ENCODE measurements at places on chromosomes 12 and 14.

DNA sequence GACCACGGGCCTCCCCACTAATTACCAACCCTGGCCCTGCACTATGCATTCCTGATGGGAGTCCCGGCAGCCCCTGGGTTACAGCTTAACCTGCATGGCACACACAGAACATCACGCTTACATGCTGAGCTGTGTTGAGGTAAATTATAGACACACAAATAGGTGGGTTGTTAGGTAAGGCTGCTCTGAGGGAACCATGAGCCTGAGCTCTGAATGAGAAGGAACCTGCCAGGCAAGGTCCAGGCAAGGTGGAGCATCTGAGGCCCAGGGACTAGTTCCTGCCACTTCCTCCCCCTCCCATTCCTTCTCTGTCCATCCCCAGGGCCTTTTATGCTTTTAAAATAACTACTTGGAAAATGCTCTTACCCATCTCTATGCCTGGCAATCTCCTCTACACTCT, 82.7 kb upstream of the ESRRB start:
- no peak for DNase-seq

DNA sequence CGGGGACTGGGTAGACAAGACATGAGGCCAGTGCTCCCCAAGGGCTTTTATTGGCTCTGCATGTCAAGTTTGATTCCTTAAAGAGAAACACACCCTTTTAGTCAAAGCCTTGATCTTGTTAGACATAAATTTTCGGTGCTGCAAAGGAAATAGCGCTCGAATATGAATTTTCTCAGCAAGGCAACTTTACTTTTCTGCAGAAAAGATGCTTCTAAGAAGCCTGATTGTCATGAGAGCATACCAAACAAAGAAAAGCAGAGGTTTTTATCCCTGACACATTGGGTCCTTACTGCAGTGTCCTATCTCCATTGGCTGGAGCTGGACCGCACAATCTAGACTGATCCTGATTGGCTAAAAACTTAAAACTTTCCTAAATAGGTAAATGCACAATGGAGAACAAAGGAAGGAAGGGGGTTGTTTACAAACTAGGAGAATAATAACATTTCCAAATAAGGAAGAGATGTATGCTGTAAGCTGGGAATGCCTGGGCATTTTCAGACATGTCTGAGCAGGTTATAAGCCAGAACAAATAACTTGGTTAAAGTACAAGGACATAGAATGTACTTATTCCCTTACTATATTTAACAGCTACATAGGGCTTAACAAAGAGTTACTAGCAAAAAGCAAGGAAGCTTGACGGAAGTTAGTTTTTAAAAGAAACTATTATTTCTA, 17.2 kb downstream of the TXNRD1 start:
- DNase-seq: no peak

DNA sequence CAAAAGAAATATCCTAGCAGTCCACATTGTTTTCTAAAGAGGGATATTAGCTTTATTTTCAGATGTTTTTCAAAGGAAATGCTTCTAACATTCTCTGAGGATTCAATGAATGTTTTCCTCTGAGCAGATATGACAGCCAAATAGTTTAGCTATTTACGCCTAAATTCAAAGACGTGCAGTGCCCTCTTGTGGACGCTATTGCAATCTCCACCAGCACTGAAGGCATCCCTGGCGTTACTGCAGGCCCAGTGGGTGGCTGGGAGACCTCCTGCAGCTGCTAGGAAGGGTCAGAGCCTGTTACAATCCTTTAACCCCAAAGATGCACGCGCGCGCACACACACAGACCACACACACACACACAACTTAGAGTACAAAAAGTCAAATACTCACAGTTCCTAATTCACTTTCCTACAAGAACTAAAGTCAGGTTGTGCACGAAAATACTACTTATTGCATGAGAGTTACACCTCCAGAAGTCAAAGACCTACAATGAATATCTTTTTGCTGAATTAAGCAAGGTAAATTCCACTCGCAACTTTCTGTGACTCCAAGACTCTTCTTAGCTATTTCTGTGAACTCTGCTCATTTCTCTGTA, 589.3 kb upstream of the TMEM132C start:
- peak; percentile 72 for DNase-seq

DNA sequence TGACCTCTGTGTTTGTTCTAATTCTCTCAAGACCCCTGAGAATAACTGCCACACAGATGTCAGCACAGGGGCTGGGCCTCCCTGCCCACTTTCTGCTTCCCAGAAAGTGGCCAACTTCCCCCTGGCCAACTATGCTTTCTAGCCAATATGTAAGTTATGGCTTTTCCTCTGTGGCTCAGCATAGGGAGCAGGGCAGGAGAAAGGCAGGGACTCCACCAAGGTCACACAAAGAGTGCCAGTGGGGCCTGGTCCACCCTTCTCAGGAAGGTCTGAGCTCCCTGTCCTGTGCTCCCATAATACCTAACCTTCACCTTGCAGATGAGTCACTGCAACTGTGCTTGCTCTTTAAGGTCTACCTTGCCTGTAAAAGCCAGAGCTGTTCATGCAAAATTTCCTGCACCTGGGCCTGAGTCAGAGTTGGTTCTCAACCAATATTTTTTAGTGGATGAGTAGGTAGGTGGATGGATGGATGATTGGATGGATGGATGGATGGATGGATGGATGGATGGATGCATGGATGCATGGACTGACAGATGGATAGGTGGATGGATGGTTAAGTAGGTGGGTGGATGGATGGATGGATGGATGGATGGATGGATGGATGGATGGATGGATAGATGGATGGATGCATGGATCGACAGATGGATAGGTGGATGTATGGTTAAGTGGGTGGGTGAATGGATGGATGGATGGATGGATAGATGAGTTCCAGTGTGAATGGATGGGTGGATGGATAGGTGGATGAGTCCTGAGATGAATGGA, 64.2 kb downstream of the DIO3 start:
- DNase-seq: no peak

- no peak for DNase-seq
Observed at GRCh38 chr12:6777386-6777785, 5.1 kb downstream of the LAG3 start.

DNA sequence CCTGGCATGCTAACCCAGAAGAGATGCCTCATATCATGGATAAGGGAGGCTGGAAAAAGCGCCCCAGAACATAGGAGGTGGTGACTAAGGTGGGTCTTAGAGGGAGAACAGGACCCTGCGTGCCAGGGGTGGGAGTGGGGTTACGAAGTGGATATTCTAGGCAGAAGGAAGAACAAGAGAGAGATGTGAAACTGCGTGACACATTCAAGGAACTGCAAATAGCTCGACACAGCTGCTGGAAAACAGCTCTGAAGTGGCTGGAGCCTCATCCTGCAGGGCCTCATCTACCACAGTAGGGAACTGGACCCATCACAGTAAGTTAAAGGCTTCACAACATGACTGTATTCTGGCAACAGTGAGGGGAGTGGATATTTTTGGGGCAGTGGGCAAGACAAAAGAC, 61.1 kb downstream of the RNF34 start:
- DNase-seq: no peak

DNA sequence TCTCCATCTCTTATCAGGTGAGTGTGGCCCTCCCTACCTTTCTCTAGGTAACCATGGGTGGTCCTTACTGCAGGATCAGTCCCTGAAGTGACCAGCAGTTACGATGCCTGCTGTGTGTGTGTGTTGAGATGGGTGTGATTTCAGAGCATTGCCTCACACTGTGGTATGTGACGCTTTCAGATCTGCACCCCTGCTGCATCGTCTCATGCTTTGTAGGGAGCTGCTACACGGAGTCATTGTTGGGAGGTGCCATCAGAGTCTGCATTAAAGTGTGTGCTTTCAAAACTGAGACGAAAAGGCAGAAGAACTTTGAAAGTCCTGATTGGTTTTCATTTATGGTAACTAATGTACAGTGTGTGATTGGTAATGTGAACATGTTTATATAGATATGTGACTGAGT, 150.5 kb downstream of the PELI2 start:
- DNase-seq: peak; percentile 41

DNA sequence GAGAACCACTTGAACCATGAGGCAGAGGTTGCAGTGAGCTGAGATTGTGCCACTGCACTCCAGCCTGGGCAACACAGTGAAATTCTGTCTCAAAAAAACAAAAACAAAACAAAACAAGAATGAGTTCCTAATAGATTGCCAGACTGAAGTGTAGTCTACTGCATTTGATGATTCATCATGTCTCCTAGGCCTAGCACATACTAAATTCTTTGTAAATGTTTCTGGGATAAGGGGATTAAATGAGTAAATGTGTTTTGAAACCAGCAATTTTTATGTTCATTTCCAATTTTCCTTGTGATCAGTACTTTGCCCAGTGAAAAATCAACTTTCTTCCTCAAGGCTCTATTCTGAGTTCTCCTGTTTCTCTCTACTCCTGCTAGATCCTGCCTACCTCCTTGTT, 2.9 kb upstream of the DYRK2 start:
- peak; percentile 31 for DNase-seq

- peak; percentile 65 for DNase-seq
Observed at GRCh38 chr14:74955229-74956026, at the start of gene PGF. Gene PGF, minus strand, starts transcription at chr14:74955597. Its CDS starts 355 bp downstream, at chr14:74955242.

DNA sequence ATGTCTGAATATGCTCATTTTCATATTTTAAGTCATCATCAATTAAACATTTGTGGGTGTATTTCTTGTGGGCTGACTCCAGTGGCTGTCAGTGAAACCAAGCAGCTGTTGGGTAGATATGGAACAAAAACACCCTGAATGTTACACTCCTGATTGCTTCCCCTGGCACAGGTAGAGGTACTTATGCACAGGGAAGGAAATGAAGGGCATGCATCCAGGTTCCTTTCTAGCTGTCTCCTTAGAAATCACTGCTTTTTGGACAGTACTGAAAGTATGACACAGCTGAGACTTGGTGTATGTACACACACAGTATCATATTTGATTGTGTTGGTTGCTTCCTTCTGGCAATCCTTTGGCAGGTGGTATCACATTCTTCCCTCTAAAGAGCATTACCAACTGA, 1006.7 kb downstream of the DIO2 start:
- no peak for DNase-seq

DNA sequence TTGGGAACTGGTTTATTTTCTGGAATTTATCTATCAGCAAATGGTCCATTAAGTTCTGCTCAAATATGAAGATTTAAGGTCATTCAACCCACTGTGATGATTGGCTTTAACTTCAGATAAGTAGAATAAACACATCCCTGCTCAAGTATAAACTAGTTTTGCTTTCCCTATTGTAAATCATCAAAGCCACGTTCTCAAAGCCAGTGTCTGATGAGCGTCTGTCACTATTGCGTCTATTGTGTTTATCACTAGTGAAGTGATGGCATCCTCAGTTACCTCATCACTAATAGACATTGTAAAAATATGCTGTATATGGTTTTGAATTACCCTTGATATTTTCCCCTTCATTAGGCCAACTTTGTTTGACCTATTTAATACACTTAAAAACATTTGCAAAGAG, 351.3 kb downstream of the BCAT1 start:
- no peak for DNase-seq

DNA sequence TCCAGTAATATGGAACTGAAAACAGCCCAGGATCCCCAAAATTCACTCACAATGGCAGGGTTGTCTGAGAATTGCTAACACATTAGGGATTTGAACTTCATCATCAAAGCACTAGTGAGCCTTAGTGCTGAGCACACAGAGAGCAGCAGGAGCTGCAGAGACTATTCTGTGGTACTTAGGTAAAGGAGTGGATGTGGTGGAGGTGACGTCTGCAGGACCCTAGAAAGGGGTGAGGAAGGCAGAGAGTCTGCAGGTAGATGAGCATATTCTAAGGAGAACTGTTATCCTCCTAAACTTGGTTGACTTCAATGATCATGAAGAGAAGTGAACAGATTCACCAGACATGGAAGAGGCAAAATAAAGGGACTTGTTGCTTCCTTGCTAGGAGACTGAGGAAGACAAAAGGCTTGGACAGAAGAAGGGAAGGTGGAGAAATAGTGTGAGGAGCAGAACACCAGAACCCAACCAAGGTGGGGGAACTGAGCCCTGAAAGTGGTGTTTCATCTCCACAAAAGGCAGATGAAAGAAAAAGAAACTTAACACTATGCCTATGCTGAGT, 1164.0 kb downstream of the TMEM121 start:
- no peak for DNase-seq

- DNase-seq: no peak
Observed at GRCh38 chr14:70576891-70577290, 23.6 kb downstream of the MED6 start.

- no peak for DNase-seq
Observed at GRCh38 chr14:86596024-86596423, 1066.1 kb downstream of the FLRT2 start.

- peak; percentile 22 for DNase-seq
Observed at GRCh38 chr12:107593713-107594381, 91.8 kb upstream of the PWP1 start.

GRCh38 chr14:83764656-83765599, 1765.0 kb upstream of the FLRT2 start:
- DNase-seq: no peak

DNA sequence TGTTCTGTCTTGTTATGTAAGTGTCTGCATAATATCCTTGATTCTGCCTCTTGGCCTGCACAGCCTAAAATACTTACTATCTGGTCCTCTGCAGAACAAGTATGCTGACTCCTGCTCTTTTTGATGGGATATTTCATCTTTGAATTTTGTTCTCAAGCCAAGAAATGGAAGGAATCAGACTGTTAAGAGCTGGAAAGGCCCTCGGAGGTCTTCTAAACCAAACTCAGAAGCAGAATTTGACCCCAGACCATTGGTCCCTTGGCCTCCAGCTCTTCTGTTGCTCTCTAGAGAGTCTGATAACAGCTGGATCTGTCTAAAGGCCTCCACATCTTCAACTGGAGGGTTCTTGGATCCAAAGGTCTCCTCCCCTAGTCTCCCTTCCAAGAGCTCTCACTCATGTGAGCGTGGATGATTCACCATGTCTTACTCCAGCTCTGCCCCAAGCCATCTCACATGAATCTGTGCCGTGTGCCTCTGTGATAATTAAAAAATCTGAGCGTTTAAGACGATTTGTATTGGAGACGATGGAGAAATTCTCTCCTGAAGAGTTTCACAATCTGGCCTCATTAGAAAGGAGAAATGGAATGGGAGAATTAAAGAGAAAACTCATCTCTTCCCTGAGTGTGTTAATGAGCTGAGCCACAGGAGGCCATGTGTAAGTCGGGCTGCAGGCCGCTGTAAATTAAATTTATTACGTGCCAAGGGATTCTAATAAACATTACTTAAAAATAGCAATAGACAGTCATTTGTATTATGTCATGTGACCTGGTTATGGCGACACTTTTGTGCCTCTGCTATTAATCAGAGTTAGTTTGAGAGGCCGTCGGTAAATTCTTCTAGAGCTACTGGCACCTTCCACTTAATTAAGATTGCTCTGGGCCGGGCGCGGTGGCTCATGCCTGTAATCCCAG, 15.4 kb upstream of the PRIMA1 start:
- no peak for DNase-seq

DNA sequence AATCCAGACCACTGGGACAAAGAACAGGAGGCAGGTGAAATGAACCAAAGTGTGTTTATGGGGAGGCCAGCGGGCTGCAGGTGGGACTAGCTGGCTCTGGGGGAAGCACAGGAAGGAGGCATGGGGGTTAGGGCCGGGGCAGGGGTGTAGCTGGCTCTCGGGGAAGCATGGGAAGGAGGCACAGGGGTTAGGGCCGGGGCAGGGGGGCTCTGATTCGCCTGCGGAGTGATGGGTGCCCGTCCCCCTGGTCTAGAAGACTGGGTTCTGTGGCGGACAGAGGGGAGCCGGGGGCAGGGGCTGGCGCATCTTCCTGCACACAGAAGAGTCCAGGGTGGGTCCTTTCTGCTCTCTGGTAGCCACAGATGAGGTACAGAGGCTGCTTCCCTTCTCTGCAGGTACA, 310.3 kb downstream of the TMEM121 start:
- DNase-seq: no peak

Measured in EL (cell line).